ENCODE measurements at places on chromosomes 6 and 20.

DNA sequence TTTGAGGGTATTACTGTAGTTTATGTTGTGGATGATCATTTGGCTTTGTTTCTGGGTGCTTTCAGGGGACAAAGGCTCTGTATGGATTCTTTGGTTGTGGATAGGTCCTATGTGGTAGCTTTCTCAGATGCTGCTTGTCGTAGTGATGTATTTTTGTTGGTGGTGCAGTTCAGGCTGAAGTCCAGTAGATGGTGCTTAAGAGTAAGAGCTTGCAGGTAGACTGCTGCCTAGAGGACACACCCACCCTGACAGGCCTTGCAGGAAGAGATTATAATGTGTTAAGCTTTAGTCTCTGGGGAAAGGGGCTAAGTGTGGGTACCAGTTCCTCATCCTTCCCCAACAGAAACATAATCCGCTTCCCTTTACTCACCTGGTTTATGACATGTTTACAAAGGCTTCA lies 62.6 kb upstream of the ADGRB3 start:
- DNase-seq = no peak

DNA sequence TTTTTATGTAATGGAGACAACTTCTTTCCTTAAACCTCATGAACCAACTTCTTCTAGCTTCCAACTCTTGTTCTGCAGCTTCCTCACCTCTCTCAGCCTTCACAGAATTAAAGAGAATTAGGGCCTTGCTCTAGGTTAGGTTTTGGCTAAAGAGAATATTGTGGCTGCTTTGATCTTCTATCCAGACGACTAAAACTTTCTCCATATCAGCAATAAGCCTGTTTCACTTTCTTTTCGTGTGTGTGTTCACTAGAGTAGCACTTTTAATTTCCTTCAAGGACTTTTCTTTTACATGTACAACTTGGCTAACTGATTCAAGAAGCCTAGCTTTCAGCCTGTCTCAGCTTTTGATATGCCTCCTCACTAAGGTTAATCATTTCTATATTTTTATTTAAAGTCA lies 596.1 kb upstream of the NRSN1 start:
- DNase-seq = no peak

- DNase-seq = no peak
Observed at GRCh38 chr20:25526446-25526845, 58.9 kb downstream of the NINL start.

DNA sequence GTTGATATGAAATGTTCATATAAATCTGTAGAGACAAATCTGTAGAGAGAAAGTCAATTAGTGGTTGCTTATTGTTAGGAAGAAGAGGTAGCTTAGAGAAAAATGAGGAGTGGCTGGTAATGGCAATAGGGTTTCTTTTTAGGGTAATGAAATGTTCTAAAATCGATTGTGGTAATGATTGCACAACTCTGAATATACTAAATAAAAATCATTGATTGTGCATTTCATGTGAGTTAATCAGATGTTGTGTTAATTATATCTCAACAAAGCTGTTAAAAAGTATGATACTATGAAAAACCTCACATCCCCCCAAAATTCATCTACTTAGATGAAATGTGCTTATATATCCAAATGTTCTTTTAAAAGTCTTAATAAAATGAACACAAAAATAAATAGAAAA lies 84.2 kb downstream of the CEP57L1 start:
- no peak for DNase-seq

DNA sequence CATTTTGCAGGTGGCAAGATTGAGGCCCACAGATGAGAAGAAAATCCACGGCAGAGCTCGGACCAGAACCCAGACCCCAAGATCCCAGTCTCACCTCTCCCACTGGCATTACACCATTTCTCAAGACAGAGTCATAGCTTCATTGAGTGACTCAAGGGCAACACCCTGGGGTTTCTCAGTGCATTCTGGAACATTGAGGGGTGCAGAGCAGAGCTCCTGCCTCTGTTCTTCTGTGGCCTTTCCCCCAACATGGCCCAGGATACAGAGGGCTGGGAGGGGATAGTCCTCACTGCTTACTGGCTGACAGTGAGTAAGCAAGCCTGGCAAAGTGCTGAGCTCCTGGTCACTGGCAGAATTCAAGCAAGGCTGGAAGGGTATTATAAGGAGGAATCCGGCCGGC lies 74.0 kb downstream of the MDGA1 start:
- DNase-seq = no peak

GRCh38 chr20:4766631-4767030 lies 44.9 kb downstream of the PRND start:
- no peak for DNase-seq

- DNase-seq = no peak
Observed at GRCh38 chr6:95576218-95576997, 927 bp upstream of the MANEA start.

DNA sequence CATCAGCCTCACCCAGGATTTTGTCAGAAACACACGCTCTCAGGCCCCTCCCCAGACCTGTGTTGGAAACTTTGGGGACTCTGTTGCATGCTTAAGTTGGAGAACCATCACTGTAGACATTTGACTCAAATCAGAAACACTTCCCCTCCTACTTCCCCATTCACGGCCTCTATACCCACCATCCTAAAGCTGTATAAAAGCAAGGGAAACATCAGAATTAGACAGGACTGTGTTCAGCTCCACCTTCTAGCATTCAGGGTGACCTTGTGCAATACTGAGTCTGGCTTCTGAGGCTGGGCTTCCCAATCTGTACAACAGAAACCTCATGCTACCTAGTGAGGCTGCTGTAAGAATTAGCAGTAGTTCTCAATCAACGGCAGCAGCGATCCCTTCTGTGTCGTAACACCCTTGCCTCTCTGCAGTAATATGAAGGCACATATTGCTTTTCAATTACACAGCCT lies 252.3 kb downstream of the LY86 start:
- no peak for DNase-seq

DNA sequence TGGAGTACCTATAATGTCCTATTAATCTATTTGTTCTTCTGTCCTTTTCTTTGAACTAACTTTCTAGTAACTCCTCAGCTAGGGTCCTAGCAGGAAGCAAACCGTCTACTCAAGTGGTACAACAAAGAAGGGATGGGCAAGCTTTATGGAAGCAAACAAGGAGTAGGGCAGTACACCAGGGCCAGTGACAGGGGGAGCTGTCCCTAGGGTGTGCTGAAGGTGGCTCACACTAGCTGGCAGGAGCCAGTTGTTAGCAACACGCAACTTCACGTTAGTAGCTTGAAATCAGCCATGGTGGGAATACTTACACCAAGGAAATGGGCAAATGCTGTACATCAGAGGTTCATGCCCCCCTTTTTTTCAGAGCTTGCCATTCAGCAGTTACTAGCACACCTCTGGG lies 74.0 kb upstream of the EYA2 start:
- no peak for DNase-seq

DNA sequence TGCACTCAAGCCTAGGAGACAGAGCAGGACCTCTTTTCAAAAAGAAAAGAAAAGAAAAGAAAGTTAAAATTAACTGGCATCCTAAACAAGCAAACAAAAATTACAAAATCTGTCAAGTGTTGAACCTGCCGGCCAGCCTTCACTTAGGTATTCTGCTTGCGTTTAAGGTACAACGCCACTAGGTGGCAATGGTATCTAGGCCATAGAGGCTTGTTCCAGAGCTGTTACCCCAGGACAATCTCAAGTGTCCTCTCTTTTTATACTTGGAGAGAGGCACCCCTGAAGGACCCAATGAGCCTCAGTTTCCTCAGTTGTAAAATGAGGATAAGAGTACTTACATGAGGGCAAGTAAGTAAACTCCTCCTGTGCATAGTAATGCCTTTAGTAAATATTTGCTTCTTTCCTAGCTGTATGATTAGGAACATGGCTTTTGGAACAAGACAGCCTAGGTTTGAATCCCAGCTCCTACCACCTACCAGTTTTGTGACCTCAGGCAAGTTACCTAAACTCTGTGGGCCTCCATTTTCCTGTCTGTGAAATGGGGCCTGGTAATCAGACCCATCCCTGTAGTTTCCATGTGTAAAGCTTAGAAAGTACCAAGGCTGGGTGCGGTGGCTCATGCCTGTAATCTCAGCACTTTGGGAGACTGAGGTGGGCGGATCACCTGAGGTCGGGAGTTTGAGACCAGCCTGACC lies 5.8 kb upstream of the PACSIN1 start:
- DNase-seq = peak; percentile 11

GRCh38 chr6:35139924-35140638 lies 1.1 kb downstream of the TCP11 start:
- DNase-seq = no peak

GRCh38 chr20:35618263-35619131 lies 2.9 kb downstream of the SPAG4 start:
- no peak for DNase-seq

DNA sequence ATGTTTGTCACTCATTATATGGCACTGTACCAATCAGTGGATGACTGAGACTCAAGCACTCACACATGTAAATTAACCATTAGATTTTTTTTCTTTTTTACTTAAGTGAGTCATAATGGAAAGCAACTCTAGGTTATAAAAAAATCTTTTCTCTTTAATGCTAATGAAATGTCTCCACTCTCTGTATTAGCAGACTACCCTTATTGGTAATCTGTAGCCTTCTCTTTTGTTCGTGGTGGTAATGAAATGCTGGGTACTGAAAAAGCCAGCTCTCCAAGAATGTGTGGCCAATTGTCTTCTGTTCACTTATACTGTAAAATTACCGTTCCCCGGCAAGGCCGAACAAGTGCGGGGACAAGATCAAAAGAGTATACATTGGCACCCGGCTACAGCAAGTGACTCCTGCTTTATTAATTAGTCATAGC lies 69.0 kb downstream of the AFG1L start:
- no peak for DNase-seq

DNA sequence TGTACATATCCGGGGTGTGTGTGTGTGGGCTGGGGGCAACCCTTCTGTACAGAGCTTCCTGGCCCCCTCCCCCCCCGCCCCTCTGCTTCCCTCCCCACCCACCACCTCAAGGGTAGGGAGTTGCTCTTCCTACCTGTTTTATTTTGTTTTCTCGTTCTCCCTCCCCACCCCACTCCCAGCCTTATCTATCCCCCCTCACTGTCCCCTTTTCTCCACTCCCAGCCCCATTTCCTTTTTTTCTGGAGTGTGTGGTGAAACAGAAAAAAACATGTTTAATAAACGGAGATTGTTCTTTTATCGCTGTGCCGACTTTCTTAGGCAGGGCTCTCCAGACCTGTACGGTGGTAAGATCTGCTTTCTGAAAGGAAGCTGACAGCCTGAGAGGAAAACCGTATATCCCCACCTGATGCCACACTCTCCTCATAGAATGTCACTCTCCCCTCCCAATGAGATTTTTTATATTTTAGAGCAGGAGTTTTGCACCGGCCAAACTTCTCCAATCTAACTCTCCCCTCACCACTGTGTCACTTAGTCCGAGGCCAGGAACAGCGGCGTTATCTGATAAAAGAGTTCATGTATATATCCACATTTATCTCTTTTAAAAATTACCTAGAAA lies 875 bp upstream of the ZBTB9 start:
- no peak for DNase-seq

GRCh38 chr20:58998656-58999055 lies 8.4 kb downstream of the CTSZ start:
- no peak for DNase-seq

- no peak for DNase-seq
Observed at GRCh38 chr6:51386347-51386836, 567.7 kb downstream of the TFAP2B start.

DNA sequence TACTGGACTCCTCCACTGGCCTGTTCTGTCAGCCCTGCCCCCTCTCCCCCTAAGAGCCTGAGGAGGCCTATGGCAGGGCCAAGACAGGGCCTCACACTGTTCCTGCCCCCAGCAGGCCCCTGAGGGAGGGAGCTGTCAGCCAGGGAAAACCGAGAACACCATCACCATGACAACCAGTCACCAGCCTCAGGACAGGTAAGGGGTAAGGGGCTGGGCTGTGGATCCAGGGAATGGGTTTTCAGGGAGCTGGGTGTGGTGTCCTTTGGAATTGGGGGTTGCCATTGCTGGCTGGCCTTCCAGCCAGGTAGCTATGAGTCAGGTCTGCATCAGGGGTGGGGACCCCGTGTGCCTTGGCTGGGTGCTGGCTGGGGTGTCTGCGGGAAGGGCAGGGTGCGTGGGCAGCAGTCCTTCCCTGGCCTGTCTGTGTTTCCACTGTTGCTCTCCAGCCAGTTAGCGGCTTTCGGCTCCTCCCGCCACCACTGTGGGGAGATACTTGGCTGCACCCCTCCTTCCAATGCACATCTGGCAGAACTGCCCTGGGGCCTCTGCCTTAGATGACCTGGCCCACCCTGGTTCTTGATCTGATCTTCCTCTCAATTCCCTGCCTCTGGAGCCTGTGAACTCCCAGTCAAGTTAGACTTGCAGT lies 3.9 kb downstream of the SLC29A1 start:
- DNase-seq = no peak

DNA sequence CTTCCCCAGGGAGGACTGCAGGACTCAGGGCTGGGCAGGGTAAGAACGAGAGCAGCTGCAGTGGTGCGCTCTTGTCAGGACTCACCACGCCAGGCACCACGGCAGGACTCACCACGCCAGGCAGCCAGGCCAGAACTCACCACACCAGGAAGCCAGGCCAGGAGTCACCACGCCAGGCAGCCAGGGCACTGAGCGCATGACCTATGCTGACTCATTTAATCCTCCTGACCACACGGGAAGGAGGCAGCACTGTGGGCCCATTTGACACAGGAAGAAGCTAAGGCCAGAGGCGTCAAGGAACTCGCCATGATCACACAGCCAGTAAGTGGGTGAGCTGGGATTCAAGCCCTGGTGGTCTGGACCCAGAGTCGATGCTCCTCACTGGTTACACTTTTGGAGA lies 189.3 kb downstream of the PREX1 start:
- no peak for DNase-seq

GRCh38 chr6:56699066-56699654 lies 56.5 kb upstream of the DST start:
- DNase-seq = no peak

DNA sequence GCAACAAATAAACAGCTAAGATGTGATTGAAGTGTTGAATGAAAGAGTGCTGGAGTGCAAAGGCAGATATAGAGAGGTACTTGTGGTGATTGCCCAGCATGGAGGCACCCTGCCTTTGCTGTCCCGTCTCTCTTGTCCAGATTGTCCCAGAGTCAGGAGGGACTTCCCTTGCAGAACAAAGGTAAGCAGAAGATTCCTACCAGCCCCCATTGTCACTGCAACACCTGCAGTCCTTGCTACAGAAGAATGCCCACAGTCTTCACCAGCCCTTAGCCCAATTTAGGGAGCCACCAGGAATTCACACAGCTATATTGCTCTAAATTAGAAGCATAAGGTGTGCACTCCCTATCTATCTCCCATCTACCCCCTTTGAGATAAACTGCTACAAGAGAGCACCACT lies 491.8 kb downstream of the KIF16B start:
- DNase-seq = no peak

- no peak for DNase-seq
Observed at GRCh38 chr6:139107051-139107450, 27.8 kb upstream of the HECA start.

DNA sequence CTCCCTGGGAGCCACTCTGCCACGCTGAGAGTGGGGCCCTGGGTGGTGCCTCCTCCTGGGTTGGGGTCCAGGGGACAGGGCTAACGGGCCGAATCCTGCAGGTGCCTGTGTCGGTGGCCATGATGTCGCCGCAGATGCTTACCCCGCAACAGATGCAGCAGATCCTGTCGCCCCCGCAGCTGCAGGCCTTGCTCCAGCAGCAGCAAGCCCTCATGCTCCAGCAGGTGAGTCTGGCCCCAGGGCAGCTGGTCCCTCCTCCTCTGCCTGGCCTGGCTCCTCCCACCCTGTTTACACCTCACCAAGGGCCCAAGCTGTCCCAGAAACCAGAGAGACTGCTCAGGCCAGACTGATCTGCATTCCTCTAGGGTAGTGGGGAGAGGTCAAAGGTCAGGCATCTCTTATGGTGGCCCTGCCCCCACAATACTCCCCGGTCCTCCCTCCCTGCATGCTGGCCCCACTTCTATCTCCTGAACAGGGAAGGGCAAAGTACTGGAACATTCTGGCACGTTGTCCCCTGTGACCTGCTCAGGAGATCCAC lies 38.6 kb downstream of the FOXP4 start:
- no peak for DNase-seq
